Activated T-helper 17 cell treated with anti-CD3 and anti-CD28 coated beads, Interleukin-2, amount 50 U/mL, for 72 hours (primary cell): ENCODE measurements at places on chromosomes 2 and 18.

DNA sequence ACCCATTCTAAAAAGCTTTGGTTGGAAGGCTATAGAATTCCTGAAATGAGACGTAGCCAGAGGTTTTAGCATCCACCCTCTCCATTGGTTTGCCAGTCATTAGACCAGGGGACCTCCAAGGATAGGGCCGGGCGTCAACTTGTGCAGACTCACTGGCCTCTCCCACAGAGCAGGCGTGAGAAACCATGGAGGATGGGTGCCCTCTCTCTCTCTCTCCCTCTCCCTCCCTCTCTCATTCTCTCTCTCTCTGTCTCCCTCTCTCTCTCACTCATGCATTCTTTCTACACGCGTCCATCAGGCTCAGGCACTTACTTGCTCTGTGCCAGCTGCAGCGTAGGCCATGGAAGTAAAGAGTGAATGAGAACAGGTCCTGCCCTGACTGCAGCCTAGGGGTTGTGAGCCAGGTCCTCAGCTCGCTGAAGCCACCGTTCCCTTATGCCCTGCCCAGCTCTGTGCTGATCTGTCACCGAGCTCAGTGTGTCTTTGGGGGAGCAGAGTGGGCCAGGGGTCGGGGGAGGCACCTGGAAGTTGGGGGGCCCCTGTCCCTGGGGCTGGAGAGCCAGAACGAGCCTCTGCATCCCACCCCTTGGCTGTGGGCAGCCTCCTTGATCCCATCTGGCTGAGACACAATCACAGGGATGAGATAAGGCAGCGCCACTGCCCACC, 304.4 kb upstream of the HS6ST1 start:
- H3K27me3 ChIP-seq = no peaks in the 10 kb centered on the region
- H3K4me3 ChIP-seq = no peak overlapping the region
- H3K4me1 ChIP-seq = peaks cover 6% of the 10 kb centered on the region
- no peaks in the 10 kb centered on the region for H3K36me3 ChIP-seq
- no peak for ATAC-seq

GRCh38 chr2:28277466-28277865, 115.2 kb upstream of the FOSL2 start:
- no peaks in the 10 kb centered on the region for H3K27me3 ChIP-seq
- peaks cover 23% of the 10 kb centered on the region for H3K4me1 ChIP-seq
- no peak overlapping the region for H3K4me3 ChIP-seq
- no peak overlapping the region for H3K27ac ChIP-seq
- no peak for ATAC-seq

GRCh38 chr2:227657199-227657845, 9.3 kb upstream of the SCYGR5 start:
- no peak overlapping the region for H3K4me3 ChIP-seq
- no peaks in the 10 kb centered on the region for H3K36me3 ChIP-seq
- no peak for ATAC-seq
- no peaks in the 10 kb centered on the region for H3K27me3 ChIP-seq

DNA sequence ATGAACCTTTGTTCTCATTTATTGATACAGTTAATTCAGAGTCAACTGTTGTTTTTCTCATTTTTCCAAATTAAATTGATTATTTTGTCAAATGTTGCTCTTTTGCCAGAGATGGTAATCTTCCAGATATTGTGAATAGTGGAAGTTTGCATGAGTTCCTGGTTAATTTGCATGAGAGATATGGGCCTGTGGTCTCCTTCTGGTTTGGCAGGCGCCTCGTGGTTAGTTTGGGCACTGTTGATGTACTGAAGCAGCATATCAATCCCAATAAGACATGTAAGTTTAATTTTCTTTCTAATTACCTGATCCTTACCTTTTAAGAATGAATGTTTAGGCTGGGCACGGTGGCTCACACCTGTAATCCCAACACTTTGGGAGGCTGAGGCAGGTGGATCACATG, 7.8 kb downstream of the CYP20A1 start:
- peaks cover 89% of the 10 kb centered on the region for H3K36me3 ChIP-seq
- no peak for ATAC-seq
- H3K4me1 ChIP-seq = peaks cover 10% of the 10 kb centered on the region
- no peak overlapping the region for H3K4me3 ChIP-seq

DNA sequence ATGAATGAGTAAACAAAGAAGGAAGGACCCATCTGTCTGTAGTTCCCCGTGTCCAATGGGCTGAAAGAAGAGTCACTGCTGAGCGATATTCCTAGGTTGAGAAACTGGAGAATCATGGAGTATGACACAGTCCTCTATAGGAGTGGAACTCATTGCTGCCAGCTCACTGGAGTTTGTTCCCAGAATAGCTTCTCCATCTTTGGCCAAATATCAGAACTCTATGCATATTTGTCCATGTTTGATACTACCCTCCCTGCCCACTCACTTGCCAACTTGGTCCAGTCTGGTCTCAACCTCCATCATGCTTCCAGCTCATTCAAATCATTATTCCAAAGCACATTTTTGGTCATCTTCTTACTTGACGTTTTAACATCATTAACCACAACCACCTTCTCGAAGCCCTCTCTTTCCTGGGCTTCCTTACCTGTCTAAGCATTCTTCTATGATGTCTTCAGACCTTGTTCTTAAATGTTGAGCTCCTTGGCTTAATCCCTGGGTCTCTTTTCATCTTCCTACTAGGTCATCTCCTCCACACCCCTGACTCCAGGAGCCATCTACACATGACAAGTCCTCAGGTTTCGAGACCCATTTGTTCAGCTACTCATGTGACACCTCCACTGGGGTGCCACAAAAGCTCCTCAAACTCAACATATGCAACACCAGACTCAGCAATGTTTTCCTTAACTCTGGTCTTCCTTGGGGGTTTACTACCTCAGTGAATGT, 221.6 kb downstream of the MYCN start:
- H3K36me3 ChIP-seq = no peaks in the 10 kb centered on the region
- ATAC-seq = no peak
- no peaks in the 10 kb centered on the region for H3K4me1 ChIP-seq
- H3K27me3 ChIP-seq = peaks cover 6% of the 10 kb centered on the region
- no peak overlapping the region for H3K27ac ChIP-seq

GRCh38 chr2:82857967-82858366, 1601.1 kb downstream of the SUCLG1 start:
- ATAC-seq = no peak
- no peaks in the 10 kb centered on the region for H3K36me3 ChIP-seq
- H3K27ac ChIP-seq = no peak overlapping the region
- H3K4me3 ChIP-seq = no peak overlapping the region
- H3K4me1 ChIP-seq = no peaks in the 10 kb centered on the region
- no peaks in the 10 kb centered on the region for H3K27me3 ChIP-seq

- H3K4me3 ChIP-seq = peak overlapping the region; percentile 7
- peaks cover 29% of the 10 kb centered on the region for H3K4me1 ChIP-seq
- peaks cover 4% of the 10 kb centered on the region for H3K36me3 ChIP-seq
- H3K27me3 ChIP-seq = no peaks in the 10 kb centered on the region
These were observed 64.1 kb downstream of the PTPN4 start for GRCh38 chr2:119823734-119824334.

GRCh38 chr2:20516646-20517341, 69.9 kb downstream of the RHOB start:
- H3K4me3 ChIP-seq = no peak overlapping the region
- peak; percentile 58 for ATAC-seq
- no peak overlapping the region for H3K27ac ChIP-seq
- H3K36me3 ChIP-seq = no peaks in the 10 kb centered on the region

- H3K36me3 ChIP-seq = no peaks in the 10 kb centered on the region
- no peak overlapping the region for H3K27ac ChIP-seq
- H3K27me3 ChIP-seq = peaks cover 9% of the 10 kb centered on the region
These were observed 51.4 kb upstream of the APCDD1 start for GRCh38 chr18:10402871-10403559.

GRCh38 chr2:8659735-8660492, 21.9 kb upstream of the ID2 start:
- no peak overlapping the region for H3K4me3 ChIP-seq
- no peaks in the 10 kb centered on the region for H3K36me3 ChIP-seq
- H3K27me3 ChIP-seq = peaks cover 14% of the 10 kb centered on the region
- H3K4me1 ChIP-seq = peaks cover 20% of the 10 kb centered on the region
- ATAC-seq = no peak
- H3K27ac ChIP-seq = peak overlapping the region; percentile 37

GRCh38 chr2:96882230-96882629, 12.3 kb upstream of the SEMA4C start:
- H3K36me3 ChIP-seq = no peaks in the 10 kb centered on the region
- no peak overlapping the region for H3K27ac ChIP-seq
- H3K4me1 ChIP-seq = no peaks in the 10 kb centered on the region
- no peak for ATAC-seq
- no peak overlapping the region for H3K4me3 ChIP-seq
- no peaks in the 10 kb centered on the region for H3K27me3 ChIP-seq

GRCh38 chr2:173217116-173217840, 137.4 kb upstream of the CDCA7 start:
- no peaks in the 10 kb centered on the region for H3K4me1 ChIP-seq
- H3K36me3 ChIP-seq = no peaks in the 10 kb centered on the region
- ATAC-seq = no peak
- no peak overlapping the region for H3K4me3 ChIP-seq

- H3K27me3 ChIP-seq = peaks cover 24% of the 10 kb centered on the region
- H3K36me3 ChIP-seq = no peaks in the 10 kb centered on the region
- peaks cover 4% of the 10 kb centered on the region for H3K4me1 ChIP-seq
- peak; percentile 67 for ATAC-seq
- no peak overlapping the region for H3K27ac ChIP-seq
These were observed 6.0 kb downstream of the GAREM2 start for GRCh38 chr2:26178746-26179436.

DNA sequence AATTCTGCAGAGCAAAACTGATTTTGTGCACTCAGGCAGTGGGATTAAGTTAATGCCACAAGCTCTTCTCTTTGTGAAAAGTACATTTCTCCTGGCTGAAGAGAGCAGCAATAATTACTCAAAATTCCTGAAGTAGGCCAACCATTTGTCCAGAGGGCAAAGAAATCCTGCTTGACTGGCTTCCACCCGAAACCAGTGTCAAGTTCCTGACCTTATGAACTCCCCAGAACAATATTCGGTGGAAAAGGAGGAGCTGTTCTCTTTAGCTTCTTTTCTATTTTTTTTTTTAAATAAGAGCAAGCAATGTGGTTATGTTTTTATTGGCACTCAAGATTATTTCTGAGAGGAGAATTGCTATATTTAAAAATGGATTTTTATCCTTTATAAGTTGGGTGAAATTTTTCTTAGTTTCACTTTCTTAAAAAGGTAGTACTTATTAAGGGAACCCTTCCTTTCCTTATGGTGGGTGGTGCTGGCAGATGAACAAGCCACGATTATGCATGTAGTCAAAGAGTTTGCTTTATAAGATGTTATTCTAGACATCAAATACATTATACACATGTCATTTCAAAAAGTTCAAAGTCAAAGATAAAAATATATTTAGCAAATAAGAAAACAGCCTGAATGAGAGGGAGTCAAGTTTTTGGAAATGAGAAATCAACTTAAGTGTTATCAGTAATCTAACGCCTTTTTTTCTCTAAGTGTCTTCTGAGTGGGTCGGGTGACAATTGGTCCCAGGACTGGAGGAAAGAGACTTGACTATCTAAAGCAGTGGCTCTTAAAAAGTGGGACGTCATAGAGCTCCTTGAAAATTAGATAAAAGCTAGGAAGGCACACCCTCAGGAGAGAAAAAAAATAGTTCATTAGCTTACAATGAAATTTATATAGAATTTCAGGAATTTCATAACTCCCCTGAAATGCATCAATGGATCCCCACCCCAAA, 194.5 kb downstream of the IKZF2 start:
- H3K27me3 ChIP-seq = no peaks in the 10 kb centered on the region
- H3K27ac ChIP-seq = no peak overlapping the region
- H3K36me3 ChIP-seq = no peaks in the 10 kb centered on the region
- peak overlapping the region; percentile 71 for H3K4me3 ChIP-seq

DNA sequence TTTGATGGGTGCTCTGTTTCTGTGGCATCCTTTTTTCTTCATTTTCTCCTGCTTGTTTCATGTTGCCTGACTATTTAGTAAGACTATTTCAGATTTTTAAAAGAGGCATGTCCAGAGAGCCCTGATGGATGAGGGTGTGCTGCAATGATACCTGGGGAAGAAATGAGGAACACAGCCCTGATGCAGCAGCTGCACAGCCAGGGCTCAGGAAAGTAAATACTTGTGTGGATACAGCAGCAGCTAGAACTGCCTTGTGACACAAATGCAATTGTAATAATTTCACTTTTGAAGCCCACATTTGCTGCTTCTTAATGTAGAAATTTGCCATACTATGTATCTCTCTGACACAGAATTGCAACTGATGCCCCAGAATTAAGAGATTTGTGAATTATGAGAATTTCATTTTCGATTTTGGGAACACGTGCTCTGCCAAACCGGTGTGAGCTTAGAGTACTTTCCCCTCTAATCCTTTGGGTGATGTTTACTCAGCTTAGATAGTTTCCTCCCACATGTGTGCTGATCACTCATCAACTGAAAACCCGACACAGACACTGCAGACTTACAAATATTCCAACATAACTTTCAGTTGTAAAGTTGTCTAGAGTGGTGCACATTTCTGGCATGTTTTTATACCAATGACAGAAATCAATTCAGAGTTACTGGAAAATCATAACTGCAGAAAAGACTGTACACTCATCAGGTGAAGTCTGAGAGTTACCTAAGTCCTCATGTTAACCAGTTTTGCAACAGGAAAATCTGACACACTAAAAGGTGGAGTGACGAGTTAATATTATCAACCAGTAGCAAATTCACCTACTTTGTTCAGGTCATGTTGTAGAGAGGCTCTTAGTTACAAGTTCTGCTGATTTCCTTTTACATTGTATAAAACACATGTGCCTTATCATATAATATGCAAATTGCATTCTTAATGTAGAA, 383.4 kb downstream of the CBLN2 start:
- H3K27ac ChIP-seq = no peak overlapping the region
- ATAC-seq = no peak
- H3K4me3 ChIP-seq = no peak overlapping the region
- no peaks in the 10 kb centered on the region for H3K4me1 ChIP-seq

GRCh38 chr2:240873098-240873788, 4.6 kb downstream of the AGXT start:
- H3K4me3 ChIP-seq = no peak overlapping the region
- no peaks in the 10 kb centered on the region for H3K36me3 ChIP-seq
- no peak for ATAC-seq

DNA sequence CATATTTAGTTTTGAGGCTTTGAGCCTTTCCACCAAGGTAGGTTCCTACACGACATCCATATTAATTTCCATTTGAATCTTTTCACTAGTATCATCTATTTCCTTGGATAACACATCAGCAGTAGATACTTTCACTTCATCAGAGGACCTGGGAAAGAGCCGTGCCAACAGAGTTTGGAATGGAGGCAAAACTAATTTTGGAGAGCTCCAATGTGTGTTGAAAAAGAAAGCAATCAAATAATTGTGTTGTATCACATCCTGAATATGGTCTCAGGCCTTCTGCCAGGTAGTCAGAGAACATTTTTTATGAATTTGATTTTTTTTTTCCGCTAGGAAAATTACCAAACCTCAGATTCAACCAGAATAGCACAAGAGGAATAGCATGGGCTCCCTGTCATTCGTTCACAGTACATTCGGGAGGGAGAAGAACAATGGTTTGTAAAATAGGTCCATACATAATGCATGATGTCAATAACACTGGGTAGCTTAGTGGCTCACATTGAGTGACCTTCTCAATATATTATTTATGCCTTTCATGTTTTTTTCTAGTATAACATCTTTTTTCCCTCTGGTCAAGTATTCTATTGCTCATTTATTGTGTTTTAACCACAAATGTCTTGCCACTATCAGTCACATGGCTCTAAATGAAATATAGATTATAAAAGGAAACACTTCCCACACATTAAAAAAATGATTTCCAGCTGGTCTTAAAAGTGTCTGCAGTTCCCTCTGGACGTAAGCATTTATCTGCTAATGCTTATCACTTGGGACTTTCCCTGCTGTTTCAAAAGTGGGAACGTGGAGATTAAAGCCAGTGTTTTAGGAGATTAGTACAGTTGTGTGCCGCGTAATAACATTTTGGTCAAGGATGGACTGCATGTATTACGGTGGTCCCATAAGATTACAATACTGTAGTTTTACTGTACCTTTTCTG, 68.6 kb upstream of the RAPH1 start:
- H3K4me1 ChIP-seq = peaks cover 3% of the 10 kb centered on the region
- H3K4me3 ChIP-seq = no peak overlapping the region
- H3K27ac ChIP-seq = no peak overlapping the region
- no peak for ATAC-seq
- no peaks in the 10 kb centered on the region for H3K27me3 ChIP-seq
